ENCODE measurements at places on chromosomes 16 and 17.

- DNase-seq: no peak
Measured at GRCh38 chr16:67399749-67400704, 6.7 kb upstream of the TPPP3 start.

- DNase-seq: no peak
Measured at GRCh38 chr17:56700919-56701420, 107.5 kb downstream of the NOG start.

- no peak for DNase-seq
Measured at GRCh38 chr17:56983366-56983765, 5.4 kb downstream of the SCPEP1 start.

DNA sequence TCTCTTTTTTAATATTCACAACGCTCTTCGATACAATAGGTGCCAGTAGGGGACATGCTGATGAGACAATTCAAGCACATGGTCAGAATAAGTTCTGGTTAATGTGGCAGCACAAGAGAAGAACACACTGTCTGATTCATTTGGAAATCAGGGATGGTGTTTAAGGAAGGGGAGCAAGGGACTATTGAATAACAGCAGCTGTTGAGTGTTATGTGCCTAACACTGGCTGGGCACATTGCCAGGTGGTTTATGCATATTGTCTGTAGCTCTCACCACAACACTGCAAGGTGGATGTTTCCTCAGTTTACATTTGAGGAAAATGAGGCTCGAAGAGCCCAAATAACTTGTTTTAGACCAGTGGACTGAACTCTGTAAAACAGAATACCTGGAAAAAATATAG, 44.2 kb downstream of the LYRM9 start:
- no peak for DNase-seq

- DNase-seq: no peak
Measured at GRCh38 chr16:14310519-14310991, 239.4 kb downstream of the MRTFB start.

DNA sequence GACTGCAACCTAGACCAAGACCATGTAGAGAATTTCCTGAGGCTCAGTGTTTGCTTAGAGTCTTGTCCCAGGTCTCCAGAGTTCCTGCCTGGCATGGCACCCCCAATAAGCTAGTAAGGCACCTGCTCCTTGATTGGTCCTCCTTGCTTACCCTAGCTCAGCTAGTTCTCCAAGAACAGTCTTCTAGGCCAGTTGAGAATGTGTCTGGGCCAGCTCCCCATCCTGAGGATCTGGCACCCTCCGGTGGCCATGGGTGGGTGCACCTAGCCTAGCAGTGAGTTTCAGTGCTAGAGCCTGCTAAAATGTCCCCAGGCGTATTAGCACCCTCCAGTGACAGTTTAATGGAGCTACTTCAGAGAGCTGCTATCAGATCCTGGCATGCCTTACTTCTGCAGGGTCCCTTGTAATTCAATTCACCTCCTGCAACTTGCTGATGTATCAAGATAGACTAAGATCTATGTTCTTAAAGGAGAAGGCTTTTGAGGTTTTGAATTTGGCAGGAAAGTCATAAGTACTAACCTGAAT, 44.4 kb upstream of the MED13 start:
- no peak for DNase-seq

DNA sequence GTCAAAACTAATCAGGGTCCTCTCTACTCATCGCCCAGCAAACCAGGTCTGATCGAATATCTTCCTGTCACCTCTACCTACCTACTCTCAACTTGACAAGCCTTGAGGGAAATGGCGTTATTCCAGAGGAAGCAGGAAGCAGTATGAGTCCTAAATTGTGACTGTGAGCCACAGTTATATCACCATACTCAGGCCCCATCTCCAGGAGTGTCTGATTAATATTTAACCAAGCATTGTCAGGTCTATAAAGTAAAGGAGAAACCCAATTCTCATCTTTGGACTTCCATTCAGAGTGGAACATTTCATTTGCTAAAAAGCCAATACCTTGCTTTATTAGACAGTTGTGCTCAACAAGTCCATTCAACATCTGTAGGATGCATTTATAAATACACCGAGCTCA, 17.8 kb upstream of the CLEC3A start:
- DNase-seq: no peak

- DNase-seq: no peak
Measured at GRCh38 chr16:6804461-6804860, 528.2 kb upstream of the RBFOX1 start.
